ENCODE measurements at places on chromosomes 3 and 15. TPM values are rescaled to one million over a fixed set of nuclear protein-coding genes. Genes with fewer than 3 reads are reported as not detected.
A peak's percentile ranks its signal among the peaks of the same experiment; 100 is the strongest.

The AVEN gene
- total RNA-seq: 26.0 TPM

The SEMA3F gene
- 95.6 TPM for total RNA-seq

The BLOC1S6 gene
- total RNA-seq: 45.6 TPM

DNA sequence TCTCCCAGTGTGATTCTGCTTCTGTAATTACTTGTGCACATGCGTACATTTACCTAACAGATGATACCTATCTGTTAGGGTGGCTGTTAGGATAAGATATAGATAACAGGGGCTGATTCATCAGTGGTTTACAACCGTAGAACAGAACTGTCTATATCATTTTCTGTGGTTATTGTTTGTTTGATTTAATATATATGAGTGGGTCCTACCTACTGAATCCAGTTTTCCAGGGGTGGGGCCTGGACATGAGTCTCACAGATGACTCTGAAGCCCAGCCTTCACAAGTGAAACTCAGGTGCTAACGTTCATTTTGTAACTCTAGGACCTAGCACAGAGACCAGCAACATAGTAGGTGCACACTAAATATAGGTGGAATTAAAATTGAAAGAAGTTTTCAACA is 10.4 kb upstream of the ACAP2 start:
- DNase-seq: no peak

DNA sequence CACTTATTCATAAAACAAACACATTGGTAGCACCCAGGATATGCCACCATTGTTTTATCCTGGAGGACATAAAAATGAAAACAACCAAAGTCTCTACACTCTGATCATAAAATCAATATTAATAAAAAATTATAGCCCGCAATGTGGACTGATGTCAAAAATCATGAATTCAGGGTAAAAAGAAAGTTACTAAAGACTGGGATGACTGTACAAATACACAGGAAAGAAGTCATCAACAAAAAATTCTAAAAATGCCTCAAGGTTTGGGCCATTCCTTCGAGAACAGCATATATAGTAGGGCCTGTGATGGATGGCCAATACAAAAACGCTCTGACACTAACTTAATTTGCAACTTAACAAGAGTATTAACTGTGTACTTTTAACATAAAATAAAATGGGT is 76.8 kb downstream of the THBS1 start:
- peak; percentile 72 for DNase-seq

DNA sequence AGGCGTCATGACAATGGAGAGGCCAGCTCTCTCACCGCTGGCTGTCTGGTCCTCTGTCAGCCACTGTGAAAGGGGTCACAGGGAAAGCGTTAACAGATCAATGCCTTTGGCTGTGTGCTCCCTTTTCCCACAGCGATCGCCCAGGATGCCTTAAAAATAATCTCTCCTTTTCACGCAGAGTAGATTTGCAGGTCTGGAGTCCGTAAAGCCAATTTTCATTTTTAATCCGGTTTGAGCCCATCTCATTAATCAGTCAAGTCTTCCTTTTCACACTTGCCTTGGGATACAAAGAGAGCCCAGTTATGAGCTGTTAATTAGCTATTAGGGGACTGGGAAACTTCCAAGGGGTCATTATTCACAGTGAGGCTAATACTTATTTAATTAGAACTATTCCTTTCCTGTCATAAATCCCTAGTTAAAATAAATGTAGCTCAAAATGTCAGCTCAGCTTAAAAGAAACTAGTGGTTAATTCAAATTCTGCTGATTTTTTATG is 104.3 kb upstream of the RASGRP1 start:
- no peak for DNase-seq

GRCh38 chr3:113193288-113193687 is 18.1 kb upstream of the BOC start:
- DNase-seq: no peak

DNA sequence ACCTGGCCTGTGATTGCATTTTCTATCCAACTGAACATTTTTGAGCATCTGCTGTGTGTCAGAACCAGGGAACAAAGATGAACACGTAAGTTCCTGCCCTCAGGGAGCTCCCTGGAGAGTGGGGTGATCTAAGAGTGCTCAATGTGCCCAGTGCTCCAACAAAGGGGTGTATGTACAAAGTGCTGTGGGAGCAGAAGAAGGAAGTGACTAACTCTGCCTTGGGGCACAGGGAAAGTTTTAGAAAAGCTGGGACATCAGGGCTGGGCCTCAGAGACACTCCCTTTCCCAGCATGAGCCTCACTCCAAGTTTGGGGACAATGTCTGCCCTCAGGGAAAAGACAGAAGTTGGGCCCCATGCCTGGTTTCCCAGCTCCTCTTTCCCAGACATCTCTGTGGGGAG is 27.6 kb upstream of the BNC1 start:
- DNase-seq: no peak

DNA sequence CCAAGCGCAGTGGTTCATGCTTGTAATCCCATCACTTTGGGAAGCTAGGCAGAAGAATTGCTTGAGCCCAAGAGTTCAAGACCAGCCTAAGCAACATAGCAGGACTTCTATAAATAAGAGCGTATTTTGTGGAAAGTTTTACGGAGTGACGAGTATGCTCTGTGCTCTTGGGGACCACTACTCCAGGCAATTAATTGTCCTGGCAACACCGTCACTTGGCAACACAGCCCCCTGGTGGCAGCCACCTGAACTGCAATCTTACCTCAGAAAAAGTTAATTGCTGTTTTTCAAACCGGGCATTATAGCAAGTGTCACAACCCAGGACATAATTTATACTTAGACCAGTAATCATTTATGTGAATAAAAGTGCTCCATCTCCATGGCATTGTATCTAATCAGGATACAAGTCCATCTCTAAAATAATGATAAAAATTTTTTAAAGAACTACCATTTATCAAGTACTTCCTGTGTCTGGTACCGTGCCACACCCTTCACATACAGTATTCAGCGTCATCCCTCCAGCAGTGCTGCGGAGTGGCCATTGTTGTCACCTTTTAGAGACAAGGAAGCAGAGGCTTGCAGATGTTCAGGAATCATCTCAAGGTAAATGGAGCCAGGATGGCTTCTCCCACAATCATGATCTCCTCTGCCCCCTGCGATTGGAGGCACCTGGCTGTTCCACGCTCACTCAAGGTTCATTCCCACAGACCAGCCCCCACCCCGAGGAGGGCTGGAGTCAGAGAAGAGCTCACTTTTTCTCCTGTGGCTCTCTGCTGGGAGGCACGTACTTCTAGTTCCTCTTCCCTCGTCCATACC is 34.5 kb downstream of the PLA2G4D start:
- no peak for DNase-seq

DNA sequence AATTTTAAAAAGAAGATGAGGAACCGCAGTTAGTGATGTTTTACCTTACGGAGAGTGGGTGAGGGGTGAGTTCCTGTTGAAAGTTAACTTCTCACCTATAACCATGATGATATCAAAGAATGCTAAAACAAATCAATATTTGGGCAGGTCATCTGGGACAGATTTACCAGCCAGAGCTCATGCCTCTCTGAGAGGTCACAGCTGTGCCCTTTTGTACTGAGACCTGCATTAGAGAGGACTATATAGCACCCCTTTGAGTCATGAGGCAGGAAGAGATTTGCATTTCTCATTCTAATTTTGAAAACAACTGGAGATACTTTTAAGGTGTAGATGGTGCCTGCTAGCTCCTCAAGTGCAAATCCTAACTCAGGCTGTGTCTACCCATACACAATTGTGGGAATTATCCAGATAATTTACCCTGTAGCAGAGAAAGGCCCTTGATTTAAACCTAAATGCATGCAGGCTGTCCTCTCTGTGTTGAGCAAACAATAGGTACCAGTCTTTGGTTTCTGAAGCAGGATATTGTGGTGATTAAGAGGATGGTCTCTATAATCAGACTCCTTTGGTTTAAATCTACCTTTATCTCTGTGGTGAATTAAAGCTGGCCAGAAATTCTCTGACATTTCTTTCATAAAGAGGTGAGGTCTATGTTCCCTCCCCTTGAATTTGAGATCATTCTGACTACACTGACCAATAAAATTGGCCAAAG is 5.8 kb upstream of the TM4SF4 start:
- no peak for DNase-seq
